Ovary (tissue), 10 donors: ENCODE measurements at places on chromosomes 16 and 17. TPM values are rescaled to one million over a fixed set of nuclear protein-coding genes. Genes with fewer than 3 reads are reported as not detected.

CNGB1 gene
- total RNA-seq = not detected

DNA sequence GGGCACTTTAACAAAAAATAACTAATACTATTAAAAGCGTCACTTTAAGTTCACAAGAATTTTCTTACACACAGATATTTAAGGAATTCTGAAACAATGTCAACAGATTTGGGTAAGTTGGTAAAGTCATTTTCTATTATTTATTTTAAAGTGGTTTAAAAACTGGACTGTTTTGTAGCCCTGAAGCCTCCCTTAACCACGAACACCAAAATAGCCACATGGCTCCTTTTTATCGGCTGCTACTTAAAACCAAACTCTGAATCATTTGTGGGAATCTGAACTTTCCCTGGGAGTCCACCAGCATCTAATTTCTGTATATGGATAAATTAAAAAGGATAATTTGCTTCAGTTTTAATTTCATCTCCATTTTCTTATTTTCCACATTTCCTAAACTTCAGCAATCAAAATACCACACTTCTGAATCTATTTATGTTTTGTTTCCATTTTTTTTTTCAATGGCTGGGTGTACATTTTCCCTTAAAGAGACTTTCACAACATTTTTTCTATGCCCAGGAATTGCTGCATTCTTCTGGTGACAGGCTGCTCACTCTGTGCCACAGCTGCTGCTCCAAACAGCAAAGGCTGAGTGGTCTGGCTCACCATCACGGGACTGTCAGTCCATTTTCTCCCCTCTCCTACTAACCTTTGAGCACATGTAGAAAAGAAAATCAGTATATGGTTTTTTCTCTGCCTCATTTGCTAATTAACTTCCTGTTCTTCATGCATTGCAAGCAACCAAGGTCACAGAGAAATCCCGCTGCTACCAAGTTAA lies 255.5 kb upstream of the KCNJ16 start:
- DNase-seq = no peak

DNA sequence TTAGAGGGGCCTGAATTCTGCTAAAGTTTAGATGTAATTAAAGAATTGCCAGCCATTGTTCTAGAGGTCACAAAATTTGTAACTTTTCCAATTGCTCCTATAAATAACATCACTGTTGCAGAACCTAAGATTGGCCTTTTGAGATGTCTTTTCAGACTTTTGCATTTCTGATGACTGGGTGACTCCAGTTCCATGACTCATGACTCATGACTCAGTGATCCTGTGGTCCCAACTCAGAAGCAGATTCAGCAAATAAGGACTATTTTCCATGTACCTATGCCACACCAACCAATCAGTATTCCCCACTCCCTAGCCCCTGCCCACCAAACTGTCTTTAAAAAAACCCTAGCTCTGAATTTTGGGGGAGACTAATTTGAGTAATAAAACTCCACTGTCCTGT lies 740.9 kb downstream of the CDH8 start:
- DNase-seq = no peak

GRCh38 chr17:75872434-75873351 lies 5.7 kb downstream of the TRIM47 start:
- peak; percentile 75 for DNase-seq

GRCh38 chr17:69744512-69745070 lies 330.1 kb downstream of the MAP2K6 start:
- DNase-seq = no peak

GRCh38 chr16:23848958-23849357 lies 13.2 kb downstream of the PRKCB start:
- no peak for DNase-seq
